ENCODE measurements at places on chromosomes 5 and 9.

DNA sequence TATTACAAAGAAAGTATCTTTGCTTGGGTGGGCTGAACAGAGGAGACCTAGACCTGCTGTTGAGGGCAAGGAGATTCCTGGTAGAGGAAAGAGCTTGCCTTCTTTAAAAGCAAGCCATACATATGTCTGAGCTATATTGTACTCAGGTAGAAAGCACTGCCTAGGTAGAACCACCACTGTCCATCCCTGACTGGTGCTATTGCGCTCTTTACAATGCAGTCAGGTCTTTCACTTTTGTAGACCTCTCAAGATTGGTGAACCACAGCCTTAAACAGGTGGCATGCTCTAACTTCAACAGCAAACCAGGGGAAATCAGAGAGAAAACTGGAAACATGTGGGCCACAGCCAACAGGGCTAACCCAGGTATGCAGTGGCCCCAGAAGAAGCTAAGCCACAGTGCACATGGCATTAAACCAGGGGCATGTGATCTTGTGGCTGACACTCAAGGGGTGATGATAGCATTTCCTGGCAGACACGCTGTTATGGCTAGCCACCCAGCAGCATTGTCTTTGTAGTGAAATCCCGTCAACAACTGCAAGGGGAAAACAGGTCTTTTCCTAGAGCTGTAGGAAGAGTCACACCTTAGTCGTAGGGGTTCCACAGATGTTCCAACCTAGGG lies 253.9 kb upstream of the PCSK5 start:
- DNase-seq, result no peak

- DNase-seq, result peak; percentile 33
Measured at GRCh38 chr5:168152660-168153059, 138.8 kb upstream of the WWC1 start.

DNA sequence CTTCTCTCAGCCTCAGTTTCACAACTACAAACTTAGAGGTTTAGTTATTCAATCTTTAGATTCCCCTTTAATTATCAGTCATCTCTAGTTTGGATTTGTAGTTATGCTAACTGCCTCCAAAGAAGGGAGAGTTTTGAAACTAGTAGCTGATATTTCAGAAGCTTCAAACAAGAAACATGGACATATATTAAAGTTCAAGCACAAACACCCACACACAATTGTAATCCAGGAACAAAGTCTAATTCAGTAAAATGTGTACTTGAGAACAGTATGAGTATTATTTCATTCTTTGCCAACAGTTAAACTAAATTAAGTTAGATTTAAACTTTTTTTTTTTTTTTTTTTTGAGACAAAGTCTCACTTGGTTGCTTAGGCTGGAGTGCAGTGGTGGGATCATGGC lies 71.2 kb upstream of the ABCA1 start:
- DNase-seq, result no peak

DNA sequence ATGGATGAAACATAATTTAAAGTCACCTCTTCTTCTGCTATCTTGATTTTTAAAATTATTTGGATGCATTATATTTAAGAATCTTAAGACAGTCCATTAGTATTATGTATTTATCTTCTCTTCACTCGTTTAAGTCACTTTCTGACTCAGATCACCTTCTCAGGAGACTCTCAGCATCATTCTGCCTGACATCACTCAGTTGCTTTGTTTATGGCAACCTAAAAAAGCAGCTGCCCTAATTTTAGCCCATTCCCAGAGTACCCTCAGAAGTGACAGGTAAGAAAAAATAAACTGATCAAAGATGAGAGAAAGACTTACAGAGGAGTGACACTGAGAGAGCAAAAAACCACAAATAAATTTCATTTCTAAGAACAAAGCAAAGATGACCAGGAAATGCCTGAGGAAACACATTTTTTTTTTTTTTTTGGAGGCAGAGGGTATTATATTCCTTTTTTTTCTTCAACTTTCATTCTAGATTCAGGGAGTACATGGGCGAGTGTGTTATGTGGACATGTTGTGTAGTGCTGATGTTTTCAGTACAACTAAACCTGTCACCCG lies 140.5 kb downstream of the MUSK start:
- no peak for DNase-seq

- no peak for DNase-seq
Measured at GRCh38 chr5:149823375-149823774, 93.3 kb downstream of the PPARGC1B start.

- DNase-seq, result no peak
Measured at GRCh38 chr5:134595458-134595838, 37.2 kb downstream of the SAR1B start.

All from NCI-H748 treated with DMSO at 0.1 percent for 48 hours (cell line).